ENCODE measurements at places on chromosomes 3 and 15.

GRCh38 chr3:52056521-52056967 lies at the start of gene DUSP7:
Gene DUSP7, minus strand, starts transcription at chr3:52056571. Its CDS starts 205 bp downstream, at chr3:52056366.
- DNase-seq = peak; percentile 67

- peak; percentile 47 for DNase-seq
These were observed 44.3 kb upstream of the ZNF385D start for GRCh38 chr3:21795152-21795837.

- no peak for DNase-seq
These were observed 323.8 kb upstream of the DNAJC19 start for GRCh38 chr3:181313335-181313734.

GRCh38 chr3:44186712-44187111 lies 55.0 kb upstream of the TOPAZ1 start:
- no peak for DNase-seq

DNA sequence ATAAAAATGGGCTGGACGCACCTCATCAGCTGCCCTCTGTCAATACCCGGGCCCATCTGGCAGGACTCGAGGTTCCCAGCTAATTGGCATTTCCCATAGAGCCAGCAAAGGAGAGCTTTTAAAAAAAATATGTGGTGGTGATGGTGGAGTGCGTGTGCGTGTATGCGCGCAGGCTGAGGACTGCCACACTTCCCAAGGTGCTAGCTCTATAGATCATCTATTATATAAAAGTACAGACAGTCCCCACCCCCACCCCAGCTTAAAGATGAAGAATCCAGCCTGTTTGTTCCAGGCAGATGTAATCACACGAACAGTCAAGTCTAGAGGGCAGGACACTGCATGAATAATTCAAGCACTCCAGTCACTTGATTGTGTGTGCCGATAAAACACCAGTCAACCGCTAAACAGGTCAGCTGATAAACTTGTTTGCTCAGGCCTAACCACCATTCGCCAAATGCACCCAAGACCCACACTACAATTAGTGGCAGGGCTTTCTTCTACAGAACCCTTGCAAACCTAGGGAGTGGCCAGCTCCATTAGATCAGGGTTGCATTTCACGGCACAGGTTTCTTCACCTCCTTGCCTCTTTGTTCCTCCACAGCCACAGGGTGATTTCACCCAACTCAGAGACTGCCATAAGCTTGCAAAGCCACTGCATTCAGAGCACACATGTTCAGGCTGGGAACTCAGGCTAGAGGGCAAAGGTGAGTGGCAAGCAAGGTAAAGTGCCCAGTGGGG lies 5.8 kb downstream of the TLE3 start:
- DNase-seq = no peak

DNA sequence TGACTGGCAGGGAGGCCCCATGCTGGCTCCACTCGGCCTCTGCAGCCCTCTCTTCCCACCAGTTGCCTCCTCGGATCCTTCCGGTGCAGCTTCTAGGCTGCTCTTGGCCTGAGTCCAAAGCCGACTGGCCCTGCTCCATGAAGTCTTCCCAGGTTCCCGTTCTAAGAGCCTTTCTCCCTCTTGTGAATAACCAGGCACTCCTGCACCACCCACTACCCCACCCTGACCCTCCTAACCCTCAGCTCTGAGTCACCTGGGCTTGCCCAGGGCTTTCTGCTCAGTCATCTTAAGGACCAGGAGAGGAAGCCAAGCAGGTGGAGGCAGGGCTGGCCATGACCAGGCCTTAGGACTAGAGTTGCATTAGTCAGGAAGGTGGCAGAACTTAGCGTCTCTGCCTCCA lies 28.1 kb upstream of the CNBP start:
- DNase-seq = peak; percentile 95

DNA sequence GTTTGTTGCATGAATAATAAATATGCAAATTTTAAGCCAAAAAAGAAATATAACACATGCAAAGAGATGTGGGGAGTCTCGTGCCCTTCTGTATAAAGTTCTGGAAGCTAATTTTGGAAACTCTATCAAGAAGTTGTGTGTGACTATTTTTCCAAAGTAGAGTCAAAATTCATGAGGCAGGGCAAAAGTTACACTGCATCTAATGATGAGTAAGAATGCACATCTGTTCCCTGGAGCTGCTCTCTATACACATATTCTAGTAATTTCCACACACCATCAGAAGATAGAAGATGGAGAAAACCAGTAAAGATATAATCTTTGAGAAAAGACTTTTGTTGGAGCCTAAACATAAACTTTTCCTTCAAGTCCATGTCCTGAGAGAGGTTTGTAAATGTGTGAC lies 199.6 kb downstream of the FHIT start:
- no peak for DNase-seq

DNA sequence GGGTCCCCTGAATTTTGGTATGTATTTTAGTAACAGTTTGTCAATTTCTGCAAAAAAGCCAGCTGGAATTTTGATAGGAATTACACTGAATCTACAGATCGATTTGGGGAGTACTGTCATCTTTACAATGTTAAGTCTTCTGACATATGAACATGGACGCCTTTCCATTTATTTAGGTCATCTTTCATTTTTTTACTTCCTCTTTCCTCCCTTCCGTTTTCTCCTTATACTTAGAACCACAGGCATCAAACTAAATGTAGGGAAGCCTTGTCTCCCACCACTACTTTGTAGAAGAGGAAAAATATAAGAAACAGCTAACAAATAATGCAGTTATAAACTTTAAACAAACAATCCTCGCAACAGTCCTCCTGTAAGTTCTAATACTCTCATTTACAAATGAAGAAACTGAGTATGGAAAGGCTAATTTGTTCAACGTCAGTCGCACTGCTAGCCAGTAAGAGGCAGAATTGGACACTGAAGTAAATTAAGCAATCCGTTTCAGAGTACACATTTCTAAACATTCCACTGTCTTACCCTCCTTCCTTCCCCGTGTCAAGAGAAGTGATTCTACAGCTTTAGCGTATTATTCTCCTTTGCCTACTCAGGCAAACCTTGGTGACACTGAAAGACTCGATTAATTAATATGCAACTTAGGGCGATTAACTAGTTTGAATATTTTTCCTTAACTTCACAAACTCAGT lies 25.6 kb downstream of the RHOA start:
- no peak for DNase-seq

- peak; percentile 66 for DNase-seq
These were observed 20.4 kb upstream of the NFKBIZ start for GRCh38 chr3:101828691-101829436.

GRCh38 chr15:67097424-67097823 lies 32.0 kb downstream of the SMAD3 start:
- no peak for DNase-seq

DNA sequence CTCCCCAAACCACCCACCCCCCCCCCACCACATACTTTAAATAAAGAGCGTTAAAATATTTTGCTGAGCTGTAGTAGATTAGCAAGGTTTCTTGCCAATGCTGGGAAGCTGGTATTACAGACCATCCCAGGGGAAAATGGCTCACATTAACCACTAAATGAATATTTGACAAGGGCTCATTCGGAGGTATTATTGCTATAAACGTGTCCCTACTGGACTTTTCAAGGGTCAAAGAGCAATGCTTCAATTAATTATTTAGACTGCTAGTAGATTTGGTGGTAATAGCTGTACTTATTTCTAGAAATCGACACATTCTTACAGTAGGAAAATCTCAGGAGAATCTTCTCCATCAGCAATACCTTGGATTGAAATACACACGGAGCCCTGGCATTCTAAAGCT lies 5.2 kb downstream of the SOX2 start:
- no peak for DNase-seq

DNA sequence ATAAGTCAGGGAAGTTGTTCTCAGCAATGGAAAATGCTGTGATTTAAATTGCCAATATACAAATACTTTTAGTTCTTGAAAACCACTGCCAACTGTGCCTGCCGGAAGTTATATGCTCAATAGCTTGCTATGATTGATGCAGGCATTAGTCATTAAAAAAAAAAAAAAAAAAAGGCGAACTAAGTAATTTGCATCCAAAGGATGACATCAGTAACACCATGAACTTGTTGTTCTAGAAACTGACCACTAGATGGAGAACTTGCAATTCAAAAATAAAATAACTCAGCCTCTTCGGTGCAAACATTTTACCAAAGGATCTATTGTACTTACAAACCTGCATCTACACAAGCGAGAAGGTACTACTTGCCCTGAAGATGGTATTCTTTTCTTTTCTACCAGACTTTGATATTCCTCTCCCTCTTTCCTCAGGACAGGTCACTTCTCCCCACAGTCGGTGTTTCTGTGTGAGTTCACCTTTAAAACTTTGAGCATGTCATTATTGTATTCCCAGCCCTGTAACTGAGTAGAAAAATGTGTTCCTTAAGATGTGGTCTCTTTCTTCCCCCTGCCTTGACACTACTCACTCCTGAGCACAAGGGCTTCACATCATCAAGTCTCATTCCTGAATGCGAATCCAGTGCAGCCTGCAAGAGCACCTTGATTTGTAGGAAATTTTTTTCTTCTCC lies 115.0 kb upstream of the VEPH1 start:
- DNase-seq = no peak

DNA sequence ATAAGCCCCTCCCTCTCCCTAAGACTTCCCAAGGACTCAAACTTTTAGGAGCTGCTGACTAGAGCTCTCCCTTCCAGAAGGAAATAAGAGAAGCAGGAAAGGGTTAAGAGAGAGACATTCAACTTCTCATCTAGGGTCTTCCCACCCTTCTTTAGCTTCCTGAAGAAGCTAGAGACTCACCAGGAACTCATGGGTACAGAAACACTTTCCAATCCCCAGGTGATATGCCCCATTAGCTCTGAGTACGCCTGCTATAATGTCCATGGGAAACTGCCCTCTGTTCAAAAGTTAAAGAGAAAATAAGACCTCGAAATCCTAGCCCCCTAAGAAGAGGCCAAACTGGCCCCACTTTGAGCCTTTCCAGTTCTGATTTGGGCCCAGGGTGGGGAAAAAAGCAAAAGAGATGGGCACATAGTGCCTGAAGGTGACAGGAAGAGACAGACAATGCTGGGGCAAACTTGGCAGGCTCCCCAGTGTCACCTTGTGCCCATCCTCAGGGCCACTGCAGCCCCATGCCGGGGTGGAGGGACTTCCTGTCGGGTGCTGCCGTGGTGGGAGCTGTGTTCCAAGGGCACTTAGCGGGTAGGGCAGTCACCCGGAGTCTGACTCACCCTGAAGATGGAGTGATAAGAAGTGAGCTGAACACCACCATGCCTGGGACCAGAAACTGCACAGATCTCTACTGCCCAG lies 29.5 kb downstream of the CCDC12 start:
- DNase-seq = no peak

- DNase-seq = no peak
These were observed 11.4 kb downstream of the TICRR start for GRCh38 chr15:89586651-89587050.

- DNase-seq = no peak
These were observed 119.4 kb upstream of the IQSEC1 start for GRCh38 chr3:13192471-13193213.

DNA sequence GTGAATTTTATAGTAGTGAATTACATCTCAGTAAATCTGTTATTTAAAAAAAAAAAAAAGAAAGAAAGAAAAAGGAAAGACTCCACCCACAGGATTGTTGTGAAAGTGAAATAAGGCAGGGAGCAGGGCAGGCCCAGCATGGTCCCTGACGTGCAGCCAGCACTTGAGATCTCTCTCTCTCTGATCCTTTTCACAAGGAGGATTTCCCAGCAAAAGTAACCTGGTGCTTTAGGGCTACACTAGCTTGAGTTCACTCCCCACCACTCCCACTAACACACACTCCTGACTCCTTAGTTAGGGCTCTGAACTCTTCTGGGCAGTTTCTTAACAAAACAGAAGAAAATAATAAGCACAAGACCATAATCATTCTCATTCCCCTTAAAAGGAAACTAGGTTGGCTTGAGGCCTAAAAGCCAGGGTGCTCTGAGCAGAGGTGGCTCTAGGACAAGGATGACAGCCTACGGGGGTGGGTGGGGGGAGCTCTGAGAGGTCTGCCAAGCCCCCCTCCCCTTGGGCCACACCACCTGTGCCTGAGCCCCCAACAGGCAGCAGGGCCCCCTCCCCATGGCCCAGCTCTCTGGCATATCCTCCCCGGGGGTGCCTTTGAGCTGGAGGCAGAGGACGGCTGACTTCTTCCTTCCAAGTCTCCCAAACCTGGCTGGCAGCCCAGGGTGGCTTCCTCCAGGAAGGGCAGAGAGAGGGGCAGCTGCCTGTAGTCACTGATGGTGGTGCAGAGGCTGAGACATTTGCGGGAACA lies 856 bp downstream of the TMEM40 start:
- DNase-seq = peak; percentile 30

DNA sequence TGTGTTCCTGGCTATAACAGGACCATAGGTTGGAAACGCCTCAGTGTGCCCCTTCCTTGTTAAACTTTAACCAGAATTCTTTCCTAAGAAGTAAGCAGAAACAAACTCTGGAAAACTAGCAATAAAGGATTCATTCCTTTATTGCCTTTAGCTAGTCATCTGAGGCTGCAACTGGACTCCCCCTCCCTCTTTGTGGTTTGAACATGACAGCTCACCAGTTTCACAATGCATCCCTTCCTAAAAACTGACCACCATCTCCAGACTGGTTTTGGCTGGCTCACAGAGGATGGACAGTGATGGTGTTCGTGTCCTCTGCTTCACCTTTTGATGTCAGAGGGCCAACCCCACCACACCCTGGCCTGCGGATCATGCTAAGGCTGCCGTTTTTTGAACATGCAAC lies 27.9 kb upstream of the TGFBR2 start:
- peak; percentile 31 for DNase-seq

- DNase-seq = peak; percentile 90
These were observed 281.9 kb upstream of the LRRFIP2 start for GRCh38 chr3:37456270-37456708.

DNA sequence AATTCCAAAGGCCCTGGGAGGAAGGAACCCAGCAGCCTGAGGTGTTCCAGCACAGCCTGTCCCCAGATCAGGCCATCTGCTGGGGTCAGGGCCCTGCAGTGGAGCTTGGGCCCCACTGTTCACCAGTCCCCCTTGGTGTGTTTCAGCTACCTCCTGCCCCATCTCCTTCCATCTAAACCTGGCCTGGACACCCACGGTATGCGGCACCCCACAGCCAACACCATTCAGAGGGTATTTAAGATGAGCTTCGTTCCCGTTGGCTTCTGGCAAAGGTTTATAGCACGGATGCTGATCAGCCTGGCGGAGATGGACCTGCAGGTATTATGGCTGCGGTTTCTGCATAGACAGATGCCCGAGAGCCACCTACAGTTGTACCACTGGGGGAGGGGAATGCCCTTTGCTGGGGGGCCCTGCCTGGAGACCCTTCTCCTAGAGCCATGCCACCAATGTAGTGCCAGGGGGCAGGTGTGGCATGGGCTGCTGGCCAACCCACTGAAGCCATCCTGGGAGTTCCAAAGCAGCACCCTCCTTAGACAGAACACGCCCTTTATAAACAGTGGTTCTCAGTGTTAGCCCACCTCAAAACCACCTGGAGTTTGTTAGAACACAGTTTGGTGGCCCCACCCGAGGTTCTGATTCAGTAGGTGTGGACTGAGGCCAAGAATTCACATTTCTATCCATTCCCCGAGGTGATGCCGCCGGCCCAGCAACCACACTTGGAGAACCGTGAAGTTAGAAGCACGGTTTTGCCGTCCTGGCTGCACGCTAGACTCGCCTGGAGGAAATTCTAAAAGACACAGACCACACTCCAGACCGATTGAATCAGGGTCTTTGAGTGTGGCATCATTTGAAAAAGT lies 126.9 kb downstream of the LRRK1 start:
- DNase-seq = no peak

- no peak for DNase-seq
These were observed 25.9 kb downstream of the ROBO2 start for GRCh38 chr3:77065750-77066149.
